ENCODE measurements at places on chromosomes 12 and 14.

DNA sequence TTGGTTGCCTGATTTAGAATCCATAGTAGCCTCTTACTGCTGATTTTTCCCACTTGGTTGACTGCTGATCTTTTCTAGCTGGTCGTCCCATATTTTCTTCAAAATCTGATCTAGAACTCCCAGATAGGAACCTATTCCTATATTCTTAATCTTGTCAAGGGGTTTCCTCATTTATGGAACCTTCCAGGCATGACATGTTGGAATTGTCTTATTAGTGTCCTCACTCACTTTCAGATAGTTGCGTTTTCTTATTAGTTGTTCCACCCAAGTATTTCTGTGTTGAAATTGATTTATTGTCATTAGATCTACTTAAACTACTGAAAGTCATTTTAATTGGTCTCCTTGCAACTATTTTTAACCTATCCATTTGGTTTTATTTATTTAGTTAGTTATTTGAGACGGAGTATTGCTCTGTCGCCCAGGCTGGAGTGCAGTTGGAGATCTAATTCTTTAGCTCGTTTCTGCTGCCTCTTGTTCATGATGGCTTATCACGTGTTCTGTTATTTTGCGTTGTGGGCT is 25.0 kb downstream of the KTN1 start:
- no peak for DNase-seq

GRCh38 chr14:104107611-104108569 is 22.4 kb downstream of the ASPG start:
- DNase-seq: no peak

DNA sequence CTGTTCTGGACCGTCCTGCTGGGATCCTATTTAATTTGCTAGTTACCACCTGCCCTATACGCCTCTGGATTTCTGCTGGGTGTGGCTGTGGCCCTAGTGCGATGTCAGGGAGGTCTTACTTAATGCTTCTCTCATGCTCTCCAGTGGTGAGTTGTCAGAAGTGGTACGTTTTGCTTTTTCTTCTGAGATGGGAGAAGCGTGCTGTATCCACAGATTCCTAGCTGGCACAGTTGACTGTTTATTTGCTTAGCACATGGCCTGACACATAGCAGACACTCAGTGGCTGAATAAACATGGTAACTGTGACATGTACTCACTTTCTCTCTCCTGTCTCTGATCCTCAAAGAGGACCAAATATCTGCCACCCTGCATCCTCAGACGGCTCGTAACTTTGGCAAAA is 107.3 kb downstream of the CACNA1C start:
- no peak for DNase-seq

GRCh38 chr14:64958201-64958600 is 13.9 kb downstream of the RAB15 start:
- no peak for DNase-seq
